ENCODE measurements at places on chromosomes 6 and 20. TPM values are rescaled to one million over a fixed set of nuclear protein-coding genes. Genes with fewer than 3 reads are reported as not detected.

GRCh38 chr6:110705543-110705942 is 109.7 kb downstream of the CDK19 start:
- no peak for DNase-seq

DNA sequence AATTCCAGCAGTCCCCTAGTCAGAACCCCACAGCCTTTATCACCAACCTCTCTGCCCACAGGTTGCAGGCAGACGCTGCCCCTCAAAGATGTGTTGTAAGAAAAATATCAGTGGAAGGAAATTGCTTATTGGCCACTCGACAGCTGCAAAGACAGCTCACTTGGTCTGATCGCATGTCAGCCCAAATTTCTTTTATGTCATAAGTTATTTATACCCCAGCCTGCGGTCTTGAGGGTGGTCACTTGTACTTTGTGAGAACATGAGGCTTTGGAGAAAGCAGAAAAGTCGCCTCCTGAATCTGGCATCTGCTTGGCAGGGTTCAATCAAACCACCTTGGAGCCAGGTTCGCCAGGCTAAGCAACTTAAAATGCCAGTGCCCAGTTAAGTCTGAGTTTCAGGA is 236.5 kb upstream of the CDH4 start:
- no peak for DNase-seq

DNA sequence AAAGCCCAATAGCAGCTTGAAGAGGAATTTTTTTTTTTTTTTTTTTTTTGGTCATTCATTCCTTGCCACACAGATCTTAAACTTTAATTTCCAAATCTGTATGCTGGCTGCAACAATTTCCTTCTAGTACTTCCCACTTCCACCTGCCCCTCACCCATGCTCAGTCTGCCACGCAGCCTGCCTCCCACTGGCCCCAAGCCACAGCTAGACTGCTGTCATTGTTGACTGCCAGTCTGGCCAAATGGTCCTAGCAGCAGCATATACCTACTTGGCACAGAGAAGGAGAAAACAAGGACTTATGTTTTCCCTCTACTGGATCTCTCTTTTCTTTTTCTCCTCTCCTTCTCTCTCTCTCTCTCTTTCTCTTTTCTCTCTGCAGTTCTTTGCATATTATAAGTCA is 118.3 kb upstream of the HEY2 start:
- no peak for DNase-seq

DNA sequence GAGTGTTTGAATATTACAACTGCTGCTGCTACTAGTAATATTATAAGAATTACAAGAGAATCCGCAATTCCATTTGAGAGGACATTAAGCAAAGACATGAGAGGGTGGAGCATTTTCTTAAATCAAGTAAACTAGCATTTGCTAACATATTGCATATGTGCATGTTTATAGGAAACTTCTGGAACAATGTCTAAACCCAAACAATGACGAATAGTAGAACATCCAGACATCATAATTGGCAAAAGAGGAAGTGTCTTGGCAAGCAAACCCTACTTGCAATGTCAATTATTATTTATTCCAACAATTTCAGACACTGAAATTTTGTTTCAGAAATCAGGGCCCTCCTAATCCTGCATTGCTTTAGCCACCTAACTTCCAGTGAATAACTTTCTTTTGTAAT is 1155.3 kb upstream of the GJE1 start:
- no peak for DNase-seq

DNA sequence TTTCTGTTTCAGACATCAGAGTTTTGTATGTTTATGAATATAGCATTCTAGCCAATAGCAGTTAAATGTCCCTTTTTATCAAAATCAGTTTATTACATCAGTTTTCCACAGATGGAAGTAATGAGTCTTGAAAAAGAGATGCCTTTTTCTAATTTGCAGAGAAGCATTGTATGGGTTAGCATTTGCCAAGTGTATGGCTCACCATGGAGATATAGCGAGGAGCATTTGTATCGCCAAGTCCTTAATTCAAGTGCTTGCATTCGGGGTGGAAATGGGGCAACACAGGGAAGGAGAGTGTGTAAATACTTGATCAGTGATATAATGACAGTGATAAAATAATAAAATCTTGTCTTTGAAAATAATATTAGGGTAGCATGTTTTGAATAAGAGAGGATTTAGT is 42.9 kb downstream of the TXLNB start:
- no peak for DNase-seq

DNA sequence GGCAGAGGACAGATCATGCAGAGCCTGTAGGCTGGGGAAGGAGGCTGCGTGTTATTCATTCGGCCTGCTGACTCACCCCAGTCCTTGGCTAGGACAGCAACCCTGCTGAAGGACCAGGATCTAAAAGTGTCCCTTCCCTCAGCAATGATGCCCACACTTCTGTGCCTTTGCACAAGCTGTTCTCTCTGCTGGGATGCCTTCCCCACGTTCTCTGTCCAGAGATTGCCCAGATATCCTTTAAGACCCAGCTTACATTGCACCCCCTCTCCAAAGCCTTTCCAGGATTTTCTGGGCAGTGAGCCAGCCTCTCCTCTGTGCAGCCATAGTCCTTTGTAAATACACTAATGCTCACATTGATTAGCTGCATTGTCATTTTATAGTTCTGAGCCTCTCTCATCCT is 99.3 kb upstream of the CHD6 start:
- peak; percentile 74 for DNase-seq

GRCh38 chr6:32387589-32388340 is 16.1 kb upstream of the TSBP1 start:
- DNase-seq, result no peak

DNA sequence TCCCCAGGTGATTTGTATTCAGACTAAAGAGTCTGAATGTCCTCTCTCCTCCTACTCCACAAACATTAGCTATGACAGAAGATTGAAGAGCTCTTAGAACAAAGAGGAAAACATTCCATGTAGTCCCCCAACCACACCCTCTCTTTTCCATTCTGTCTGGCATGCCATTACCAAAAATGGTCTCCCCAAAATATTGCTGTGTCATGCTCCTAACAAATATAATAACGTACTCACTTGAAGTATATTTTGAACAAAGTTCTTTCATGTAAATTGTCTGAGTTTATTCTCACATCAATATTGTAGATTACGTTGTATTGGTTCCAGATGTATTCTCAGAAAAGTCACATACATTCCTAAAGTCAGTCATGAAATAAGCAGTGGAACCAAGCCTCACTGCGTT is 467.3 kb upstream of the IRAK1BP1 start:
- DNase-seq, result no peak

- DNase-seq, result peak; percentile 66
Measured at GRCh38 chr20:38057351-38057972, 23.9 kb downstream of the RPRD1B start.

- DNase-seq, result no peak
Measured at GRCh38 chr20:10157549-10157948, 61.1 kb upstream of the SNAP25 start.

GRCh38 chr20:50256577-50256976 is 65.9 kb downstream of the CEBPB start:
- no peak for DNase-seq

DNA sequence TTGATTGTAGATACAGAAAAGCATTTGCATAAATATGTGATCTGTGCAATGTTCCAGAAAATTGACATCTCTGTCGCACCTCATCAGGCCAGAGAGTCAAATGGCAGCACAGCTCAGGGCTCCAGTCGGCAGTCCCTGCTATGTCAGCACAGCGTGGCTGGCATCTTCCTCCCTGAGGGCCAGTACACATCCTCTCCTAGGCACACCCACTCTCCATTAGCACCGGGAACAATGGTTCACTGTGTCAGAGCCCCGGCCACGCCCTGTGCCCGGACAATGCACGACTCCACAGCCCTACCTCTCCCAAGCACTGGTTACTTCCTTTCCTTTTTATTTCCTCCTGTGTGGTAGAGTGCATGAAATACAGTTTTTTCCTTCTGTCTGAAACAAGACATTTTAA is 114.9 kb downstream of the FOXC1 start:
- no peak for DNase-seq

GRCh38 chr6:35496841-35497570 is at the start of gene TEAD3:
TSS of gene TEAD3 (minus strand) at chr6:35497079.
- DNase-seq, result peak; percentile 84

- peak; percentile 45 for DNase-seq
Measured at GRCh38 chr6:108115598-108116058, 41.1 kb upstream of the OSTM1 start.

DNA sequence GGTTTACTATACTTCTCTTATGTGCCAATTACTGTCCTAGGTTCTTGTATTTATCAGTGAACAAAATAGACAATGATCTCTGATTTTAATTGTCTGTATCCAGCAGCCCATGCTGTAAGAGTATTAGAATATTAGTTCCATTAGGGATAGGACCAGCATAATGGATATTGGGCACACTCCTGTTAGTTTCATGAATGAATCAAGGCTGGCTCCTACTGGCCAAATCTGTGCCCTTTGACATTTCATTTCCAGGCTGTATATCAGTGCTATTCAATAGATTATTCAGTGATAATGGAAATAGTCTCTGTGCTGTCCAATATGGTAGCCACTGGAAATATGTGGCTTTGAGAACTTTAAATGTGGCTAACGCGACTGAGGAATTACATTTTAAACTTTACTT is 1007.9 kb upstream of the FLRT3 start:
- DNase-seq, result no peak

- DNase-seq, result no peak
Measured at GRCh38 chr20:63486300-63486855, 12.5 kb downstream of the EEF1A2 start.

DNA sequence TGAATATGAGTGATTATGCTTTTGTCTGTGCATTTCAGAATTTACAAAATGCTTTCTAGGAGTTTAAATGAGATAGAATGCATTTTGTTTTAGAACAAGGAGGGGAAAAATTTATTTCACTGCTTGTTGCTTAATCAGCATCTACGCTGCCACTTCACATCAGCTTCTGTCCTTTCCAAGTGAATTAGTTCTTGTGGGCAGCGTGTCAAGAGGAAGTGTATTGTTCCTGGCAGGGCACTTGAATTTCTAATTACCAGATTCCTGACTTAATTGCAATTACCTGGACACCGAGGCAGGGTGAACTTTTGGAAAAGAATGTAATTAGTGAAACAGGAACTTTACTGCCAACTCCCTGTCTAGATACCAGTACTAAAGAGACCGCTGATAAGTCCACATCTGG is 263.5 kb downstream of the TMEM242 start:
- DNase-seq, result no peak

- no peak for DNase-seq
Measured at GRCh38 chr6:11767458-11767857, 11.1 kb downstream of the ADTRP start.

DNA sequence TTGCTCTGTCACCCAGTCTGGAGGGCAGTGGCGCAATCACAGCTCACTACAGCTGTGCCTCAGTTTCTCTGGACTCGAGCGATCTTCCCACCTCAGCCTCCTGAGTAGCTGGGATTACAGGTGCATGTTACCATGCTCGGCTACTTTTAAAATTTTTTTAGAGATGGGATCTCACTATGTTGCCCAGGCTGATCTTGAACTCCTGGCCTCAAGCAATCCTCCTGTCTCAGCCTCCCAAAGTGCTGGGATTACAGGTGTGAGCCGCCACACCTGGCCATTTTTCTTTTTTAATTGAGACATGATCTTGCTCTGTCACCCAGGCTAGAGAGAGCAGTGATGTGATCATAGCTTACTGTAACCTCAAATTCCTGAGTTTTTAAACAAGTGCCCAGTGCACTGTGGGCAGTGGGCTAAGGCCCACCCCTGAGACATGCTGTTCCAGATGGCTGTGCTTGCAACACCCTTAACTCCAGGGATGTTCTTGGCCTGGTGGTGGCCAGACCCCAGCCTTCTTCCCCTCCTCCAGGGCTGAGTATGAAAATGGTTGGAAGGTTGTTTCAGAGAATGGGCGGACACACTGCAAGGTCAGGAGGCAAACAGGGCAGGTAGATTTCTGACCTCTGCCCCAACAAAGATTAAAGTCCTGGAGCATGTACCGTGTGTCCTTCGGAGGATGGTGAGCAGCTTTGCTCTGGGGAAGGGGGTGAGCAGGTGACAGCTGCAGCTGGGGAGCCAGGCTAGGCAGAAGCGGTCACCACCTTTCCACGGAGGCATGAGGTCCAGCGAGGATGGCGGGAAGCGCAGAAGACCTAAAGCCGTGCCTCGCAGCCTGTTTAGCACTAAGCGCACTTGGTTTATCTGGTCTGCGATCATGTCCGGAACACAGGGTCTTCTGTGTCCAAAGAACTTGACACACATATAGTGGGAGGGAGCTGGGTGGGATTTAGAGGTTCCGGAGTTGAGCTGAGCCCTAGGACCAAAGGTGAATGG is 1.4 kb upstream of the FAM83C start:
- no peak for DNase-seq

DNA sequence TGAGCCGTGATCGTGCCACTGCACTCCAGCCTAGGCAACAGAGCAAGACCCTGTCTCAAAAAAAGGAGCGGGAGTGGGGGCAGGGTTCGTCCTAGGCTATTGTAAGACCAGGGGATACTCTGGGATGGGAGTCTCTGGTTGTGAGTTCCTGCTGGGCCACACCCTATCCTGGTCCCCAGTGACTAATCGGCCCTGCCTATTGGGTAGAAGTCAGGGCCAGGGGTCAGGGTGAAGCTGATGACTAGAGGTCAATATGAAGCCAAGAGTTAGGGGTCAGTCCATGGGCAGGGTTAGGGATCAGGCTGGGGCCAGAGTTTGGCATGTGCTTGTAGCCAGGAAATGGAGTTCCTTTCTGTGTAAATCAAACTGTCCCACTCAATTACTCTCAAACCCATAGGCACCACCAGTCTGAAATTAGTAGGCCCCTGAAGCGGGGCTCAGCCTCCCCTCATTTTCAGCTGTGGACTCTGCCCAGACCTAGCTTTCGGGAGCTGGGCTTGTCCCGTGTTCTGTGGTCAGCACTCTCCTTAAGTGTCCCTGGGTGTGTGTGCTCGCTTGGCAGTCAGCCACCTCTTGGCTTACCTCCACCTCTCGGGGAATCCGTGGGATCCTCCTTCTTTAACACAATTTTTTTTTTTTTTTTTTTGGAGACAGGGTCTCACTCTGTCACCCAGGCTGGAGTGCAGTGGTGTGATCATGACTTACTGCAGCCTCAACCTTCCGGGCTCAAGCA is 1.8 kb downstream of the HSPA12B start:
- DNase-seq, result peak; percentile 28

DNA sequence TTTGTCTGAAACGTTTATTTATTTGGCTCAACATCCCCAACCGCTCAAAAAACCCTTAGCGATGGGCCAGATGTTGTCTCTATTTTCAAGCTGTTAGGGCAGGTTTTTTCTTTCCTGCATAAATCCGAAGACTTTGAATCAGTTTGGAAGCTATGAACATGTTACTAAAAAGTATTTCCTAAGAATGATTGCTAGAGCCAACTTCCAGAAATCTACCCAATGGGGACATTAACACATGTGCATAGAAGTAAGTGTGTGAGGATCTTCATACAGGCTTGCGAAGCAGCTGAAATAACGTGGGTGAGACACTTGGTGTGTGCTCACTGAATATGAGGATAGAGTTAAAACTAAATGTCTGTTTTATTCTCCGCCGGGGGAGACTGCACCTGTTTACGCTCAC is 106.8 kb downstream of the BCAS1 start:
- DNase-seq, result no peak

The LAMP5 gene
- 3.3 TPM for total RNA-seq

The TMEM170B gene
- total RNA-seq, result 6.9 TPM

The SIM1 gene
- total RNA-seq, result 1.7 TPM

The PI3 gene
- not detected for total RNA-seq

The TMEM74B gene
- not detected for total RNA-seq

The CHRNA4 gene
- total RNA-seq, result not detected

The GJA1 gene
- total RNA-seq, result 12.2 TPM

The RAE1 gene
- total RNA-seq, result 85.5 TPM

The KHDC1 gene
- total RNA-seq, result 3.5 TPM

The FAM162B gene
- 0.26 TPM for total RNA-seq

The HLA-DQA1 gene
- total RNA-seq, result not detected
